ENCODE measurements at places on chromosomes 1 and 21.

DNA sequence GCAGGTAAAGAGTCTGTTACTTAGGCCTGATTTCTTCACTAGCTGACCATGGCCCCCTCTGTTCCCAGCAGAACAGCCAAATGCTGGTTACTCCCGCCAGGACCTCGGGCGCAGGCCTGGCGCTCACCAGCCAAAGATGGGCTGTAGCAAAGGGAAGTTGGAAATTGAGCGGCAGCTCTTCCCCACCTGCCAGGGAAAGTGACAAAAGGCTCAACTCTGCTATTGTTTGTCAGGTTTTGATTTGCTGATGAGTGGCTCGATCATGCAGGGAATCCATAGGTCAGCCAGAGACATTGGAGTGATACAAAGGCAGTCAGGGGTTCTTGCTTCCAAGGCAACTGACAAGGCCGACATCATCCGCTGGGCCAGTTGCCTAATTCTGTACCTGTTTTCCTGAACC lies 120.1 kb downstream of the ASTN1 start:
- H3K4me1 ChIP-seq: no peaks in the 10 kb centered on the region
- no peaks in the 10 kb centered on the region for H3K27me3 ChIP-seq

DNA sequence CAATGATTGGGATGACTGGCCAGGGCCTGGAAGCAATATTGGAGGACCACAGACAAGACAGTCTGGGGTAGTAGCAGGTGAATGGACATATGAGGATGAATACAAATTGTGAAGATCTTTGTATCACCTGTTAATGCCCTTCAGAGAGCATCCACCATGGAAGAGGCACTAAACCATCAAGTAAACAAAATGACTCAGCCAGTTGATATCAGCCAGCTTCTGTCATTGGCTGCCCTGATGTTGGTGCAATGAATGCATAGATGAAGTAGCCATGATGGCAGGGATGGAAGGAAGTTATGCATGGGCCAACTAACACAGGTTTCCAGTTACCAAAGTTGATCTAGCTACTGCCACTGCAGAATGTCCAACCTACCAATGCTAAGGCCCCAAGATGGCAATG lies 16.1 kb upstream of the ERI3 start:
- no peak overlapping the region for H3K4me3 ChIP-seq
- no peaks in the 10 kb centered on the region for H3K4me1 ChIP-seq
- H3K36me3 ChIP-seq: no peaks in the 10 kb centered on the region
- no peak overlapping the region for H3K27ac ChIP-seq
- DNase-seq: no peak

DNA sequence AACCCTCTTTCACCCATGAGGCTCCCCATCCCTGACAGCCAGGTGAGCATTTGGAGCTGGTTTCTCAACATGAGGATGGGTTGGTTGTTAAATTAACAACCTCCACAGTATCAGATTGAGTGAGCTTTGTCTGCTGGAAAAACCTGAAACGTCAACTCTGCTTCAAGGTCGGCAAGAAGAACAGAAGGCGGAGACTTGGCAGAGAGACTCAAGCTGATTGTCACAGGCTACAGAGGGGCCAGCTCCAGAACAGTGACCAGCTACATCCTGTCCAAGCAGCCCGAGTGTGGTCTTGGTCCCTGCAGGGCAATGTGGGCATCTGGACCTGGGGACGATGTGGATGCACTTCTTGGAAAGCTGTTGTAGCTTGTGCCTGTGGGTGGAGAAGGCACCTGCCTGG lies 36.6 kb upstream of the TMEM51 start:
- no peaks in the 10 kb centered on the region for H3K36me3 ChIP-seq
- DNase-seq: no peak
- no peak overlapping the region for H3K27ac ChIP-seq
- H3K27me3 ChIP-seq: no peaks in the 10 kb centered on the region
- H3K4me1 ChIP-seq: peaks cover 13% of the 10 kb centered on the region
- H3K4me3 ChIP-seq: no peak overlapping the region

- H3K27ac ChIP-seq: peak overlapping the region; percentile 65
- DNase-seq: no peak
- peaks cover 13% of the 10 kb centered on the region for H3K4me1 ChIP-seq
Observed at GRCh38 chr1:1318777-1319645, 5.4 kb downstream of the INTS11 start.

DNA sequence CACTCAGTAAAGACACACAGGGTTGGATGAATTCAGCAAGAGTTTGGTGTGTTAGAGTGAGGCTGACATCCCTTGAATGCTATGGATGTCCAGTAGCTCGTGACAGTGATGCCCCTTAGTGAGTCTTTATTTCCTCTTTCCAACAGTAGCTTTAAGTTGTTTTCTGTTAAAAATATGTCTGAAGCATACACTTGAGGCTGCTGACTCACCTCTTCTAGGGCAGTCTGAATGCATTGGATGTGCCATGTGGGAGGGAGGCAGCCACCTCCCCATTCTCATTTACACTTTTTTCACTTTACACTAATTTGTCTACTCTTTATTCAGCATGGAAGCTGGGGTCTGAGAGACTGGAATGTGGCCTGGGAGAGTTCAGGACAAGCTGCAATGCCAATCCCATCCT lies 17.6 kb downstream of the NOS1AP start:
- no peak overlapping the region for H3K27ac ChIP-seq
- H3K4me1 ChIP-seq: no peaks in the 10 kb centered on the region
- DNase-seq: no peak
- H3K27me3 ChIP-seq: peaks cover 15% of the 10 kb centered on the region

DNA sequence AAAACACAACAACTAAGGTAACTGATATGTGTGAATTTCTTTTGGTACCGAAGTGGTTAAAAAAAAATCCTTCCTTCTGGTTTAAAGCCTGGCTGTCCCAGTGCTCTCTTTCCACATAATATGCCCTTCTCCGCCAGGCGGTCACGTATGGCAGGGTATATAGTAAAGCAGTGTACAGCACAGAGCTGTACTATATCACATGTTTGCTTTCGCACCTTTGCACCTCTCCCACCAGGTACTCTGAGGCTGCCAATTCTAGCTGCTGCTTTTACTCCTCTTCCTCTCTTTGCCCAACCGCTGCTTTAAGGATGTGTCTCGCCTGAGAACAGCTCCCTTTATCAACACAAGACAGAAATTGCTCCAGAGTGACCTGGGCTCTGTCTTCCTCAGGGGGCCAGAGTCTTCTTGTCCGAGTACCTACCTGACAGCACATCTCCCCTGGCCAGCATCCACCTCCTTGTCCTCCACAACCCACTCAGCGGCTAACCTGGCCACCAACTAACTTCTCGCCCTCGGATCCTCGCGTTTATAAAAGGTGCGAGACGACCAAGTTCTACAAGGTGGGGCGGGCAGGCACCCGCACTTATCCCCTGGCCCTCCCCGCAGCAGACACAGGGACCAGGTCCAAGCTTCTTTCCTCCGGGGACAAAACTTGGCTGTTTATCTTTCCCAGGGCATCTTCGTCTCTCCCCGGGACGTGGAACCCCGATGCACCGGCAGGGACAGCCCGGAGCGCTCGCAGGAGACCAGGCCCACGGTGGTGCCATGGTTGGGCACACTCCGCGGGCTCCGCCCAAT lies 1.6 kb downstream of the COLGALT2 start:
- H3K36me3 ChIP-seq: no peaks in the 10 kb centered on the region
- DNase-seq: no peak
- H3K4me1 ChIP-seq: peaks cover 17% of the 10 kb centered on the region

DNA sequence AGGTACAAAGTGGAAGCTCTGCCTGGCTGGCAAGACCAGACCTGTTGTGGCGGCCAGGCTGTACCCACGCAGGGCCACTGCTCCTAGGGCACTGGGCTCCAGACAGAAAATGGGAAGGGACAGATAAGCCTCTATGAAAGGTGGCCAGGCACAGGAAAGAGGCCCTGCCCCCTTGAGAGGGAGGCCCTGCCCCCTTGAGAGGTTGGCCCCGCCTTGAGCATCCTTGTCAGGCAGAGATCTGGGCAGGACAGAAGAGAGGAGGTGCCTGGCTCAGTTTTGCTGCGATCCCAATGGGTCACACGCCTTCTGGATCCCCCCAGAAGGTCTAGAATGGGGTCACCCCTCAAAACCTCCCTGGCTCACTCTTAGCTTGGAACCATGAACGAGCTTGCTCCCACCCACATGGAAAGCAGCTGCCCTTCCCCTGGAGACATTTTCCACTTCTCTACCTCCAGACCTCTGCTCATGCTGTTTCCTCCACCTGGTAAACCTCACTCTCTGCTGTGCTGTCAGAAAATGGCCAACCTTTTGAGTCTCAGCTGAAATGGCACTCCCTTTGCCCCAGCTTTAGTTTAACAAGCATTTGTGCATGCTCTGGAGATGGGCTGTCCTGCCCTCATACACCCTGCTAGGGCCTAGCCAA lies 17.5 kb upstream of the ECE1 start:
- peak; percentile 27 for DNase-seq
- H3K36me3 ChIP-seq: peaks cover 11% of the 10 kb centered on the region
- H3K4me1 ChIP-seq: peaks cover 60% of the 10 kb centered on the region
- H3K4me3 ChIP-seq: no peak overlapping the region

DNA sequence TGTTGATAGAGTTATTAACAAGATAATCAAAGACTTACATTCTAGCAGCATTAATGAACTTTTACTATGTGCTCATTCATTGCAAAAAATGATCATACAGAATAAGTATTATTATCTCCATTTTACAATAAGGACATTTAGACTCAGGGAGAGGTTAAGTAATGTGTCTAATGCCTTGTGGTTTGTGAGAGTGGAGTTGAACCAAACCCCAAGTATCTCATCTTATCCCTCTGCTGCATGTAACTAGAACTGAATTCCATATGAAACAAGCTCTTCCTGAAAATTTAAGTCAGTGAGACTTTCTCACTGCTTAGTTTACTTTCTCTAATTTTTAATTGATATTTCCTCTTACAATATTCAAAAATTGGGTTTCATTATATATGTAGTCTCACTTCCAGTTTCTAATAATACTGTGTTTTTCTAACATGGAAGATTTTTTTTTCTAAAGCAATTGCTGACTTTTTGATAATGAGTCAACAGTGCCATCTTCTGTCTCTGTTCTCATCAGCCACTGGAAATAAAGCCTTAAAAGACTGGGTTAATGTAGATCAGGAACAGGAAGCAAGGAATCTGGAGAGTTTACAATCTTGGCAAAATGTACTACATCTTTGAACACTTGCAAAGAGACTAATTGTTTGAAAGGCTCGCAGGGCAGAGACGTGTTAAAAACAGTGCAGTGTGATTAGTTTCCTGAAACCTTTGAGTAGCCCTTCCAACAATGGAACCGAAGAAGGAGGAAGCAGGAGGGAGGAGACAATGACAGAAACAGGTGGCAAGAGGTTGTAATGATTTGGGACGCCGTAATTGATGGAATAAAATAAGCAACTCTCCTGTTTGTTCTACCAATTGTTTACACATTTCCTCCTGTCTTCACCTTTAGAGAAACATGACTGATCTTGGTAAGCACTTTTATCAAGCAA lies 567.6 kb downstream of the MRPL39 start:
- no peaks in the 10 kb centered on the region for H3K27me3 ChIP-seq
- no peak overlapping the region for H3K27ac ChIP-seq
- H3K36me3 ChIP-seq: no peaks in the 10 kb centered on the region
- no peak overlapping the region for H3K4me3 ChIP-seq

DNA sequence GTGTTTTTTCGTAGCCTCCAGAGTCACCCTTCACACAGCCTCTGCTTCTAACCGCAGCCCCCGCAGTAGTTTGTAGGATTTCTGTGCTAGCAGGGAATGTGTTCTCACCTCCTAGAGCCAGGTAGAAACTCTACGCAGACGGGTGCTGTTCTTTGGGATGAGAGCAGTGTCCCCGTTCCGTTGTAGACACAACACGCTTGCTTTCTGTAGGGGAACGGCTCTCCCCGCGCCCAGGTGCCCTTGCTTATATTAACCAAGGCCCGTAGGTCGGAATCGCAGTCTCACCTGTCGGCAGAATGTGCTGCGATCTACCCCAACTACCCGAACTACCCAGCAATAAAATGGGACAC lies 111.8 kb upstream of the NBPF11 start:
- H3K4me1 ChIP-seq: peaks cover 20% of the 10 kb centered on the region
- H3K27ac ChIP-seq: peak overlapping the region; percentile 89
- peak overlapping the region; percentile 84 for H3K4me3 ChIP-seq

DNA sequence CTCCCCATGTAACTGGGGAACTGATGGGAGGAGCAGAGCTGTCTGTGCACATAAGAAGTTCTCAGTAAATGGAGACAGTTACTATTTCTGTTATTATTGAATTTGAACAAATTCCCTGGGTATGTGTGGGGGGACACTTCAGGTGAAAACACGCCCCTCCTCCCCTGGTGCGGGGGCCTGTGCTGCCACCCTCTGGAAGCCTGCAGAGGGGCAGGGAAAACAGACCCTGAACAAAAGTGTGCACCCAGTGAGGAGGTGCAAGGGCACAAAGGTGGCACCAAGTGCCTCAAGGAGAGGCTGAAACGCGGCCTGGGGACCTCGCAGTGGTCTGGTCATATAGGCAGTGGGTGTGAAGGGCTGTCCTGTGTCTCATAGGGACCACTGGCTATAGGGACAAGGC lies 18.2 kb upstream of the NADK start:
- H3K4me3 ChIP-seq: no peak overlapping the region
- no peak for DNase-seq
- H3K27me3 ChIP-seq: no peaks in the 10 kb centered on the region
- no peak overlapping the region for H3K27ac ChIP-seq

- DNase-seq: no peak
- H3K27ac ChIP-seq: no peak overlapping the region
- no peaks in the 10 kb centered on the region for H3K27me3 ChIP-seq
Observed at GRCh38 chr1:1092149-1092855, 18.2 kb upstream of the RNF223 start.

GRCh38 chr1:60833173-60833572 lies 249.2 kb upstream of the NFIA start:
- H3K27ac ChIP-seq: no peak overlapping the region
- H3K36me3 ChIP-seq: no peaks in the 10 kb centered on the region
- peaks cover 13% of the 10 kb centered on the region for H3K4me1 ChIP-seq
- no peak for DNase-seq
- no peak overlapping the region for H3K4me3 ChIP-seq

- no peak overlapping the region for H3K27ac ChIP-seq
- H3K36me3 ChIP-seq: no peaks in the 10 kb centered on the region
- no peaks in the 10 kb centered on the region for H3K27me3 ChIP-seq
- no peak overlapping the region for H3K4me3 ChIP-seq
- no peaks in the 10 kb centered on the region for H3K4me1 ChIP-seq
Observed at GRCh38 chr21:39737376-39738000, 7.5 kb upstream of the IGSF5 start.

GRCh38 chr1:6003568-6004411 lies 11.6 kb upstream of the NPHP4 start:
- no peak overlapping the region for H3K27ac ChIP-seq
- H3K4me3 ChIP-seq: no peak overlapping the region
- peaks cover 21% of the 10 kb centered on the region for H3K4me1 ChIP-seq
- no peak for DNase-seq
- H3K36me3 ChIP-seq: peaks cover 2% of the 10 kb centered on the region
- H3K27me3 ChIP-seq: no peaks in the 10 kb centered on the region

- no peak for DNase-seq
- H3K27me3 ChIP-seq: peaks cover 5% of the 10 kb centered on the region
- no peaks in the 10 kb centered on the region for H3K4me1 ChIP-seq
Observed at GRCh38 chr1:162172311-162173102, 103.0 kb downstream of the NOS1AP start.
